ENCODE measurements at places on chromosomes 1 and 21. TPM values are rescaled to one million over a fixed set of nuclear protein-coding genes. Genes with fewer than 3 reads are reported as not detected.

- no peak for DNase-seq
These were observed 20.1 kb downstream of the SLC1A7 start for GRCh38 chr1:53122201-53122885.

DNA sequence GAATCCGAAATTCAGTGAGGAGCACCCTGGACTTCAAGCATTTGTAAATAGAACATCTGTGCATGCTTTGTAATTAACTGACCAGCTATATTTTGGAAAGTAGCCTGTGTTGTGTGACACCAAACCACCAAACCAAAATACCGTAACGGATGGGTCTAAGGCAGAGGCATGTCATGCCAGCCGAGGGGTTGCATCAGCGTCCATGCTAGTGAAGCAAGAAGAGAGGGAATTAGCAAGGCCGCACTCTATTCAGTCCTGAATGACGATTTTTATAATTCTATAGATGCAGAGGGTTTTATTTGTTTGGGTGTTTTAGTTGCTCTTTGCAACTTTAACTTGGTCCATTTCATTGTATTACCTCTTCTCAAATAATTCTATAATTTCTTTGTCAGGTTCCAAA is 116.8 kb upstream of the SMYD2 start:
- DNase-seq, result no peak

DNA sequence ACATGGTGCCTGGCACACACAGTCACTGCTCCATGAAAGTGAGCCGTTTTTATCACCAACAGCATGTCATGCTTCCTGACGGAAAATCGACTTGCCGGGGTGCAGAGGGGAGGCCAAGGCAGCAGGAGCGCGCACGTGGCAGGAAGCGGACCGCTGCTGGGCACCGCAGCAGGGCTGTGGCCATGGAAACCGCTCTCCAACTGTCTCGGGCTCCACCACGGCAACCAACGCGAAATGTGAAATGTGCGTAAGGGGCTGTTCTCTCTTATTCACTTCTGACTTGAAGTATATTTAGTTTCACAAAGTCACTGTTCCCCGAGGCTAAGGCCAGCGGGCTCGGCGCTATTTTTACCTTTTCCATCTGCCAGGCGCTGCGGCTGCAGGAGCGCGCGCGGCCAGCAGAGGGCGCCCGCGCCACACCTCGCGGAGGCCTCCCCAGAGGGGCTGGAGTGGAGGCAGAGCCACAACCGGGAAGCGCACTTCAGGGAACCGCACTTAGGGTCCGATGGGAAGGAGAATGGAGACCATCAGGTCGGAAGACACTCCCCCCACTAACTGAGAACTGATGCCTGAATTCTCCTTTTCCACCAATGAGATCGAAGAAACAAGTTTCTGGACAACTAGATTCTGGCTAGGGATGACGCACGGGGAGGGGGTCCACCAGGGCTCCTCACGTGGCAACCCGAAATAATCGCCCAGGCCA is 19.7 kb downstream of the RCC2 start:
- peak; percentile 30 for DNase-seq

- peak; percentile 19 for DNase-seq
These were observed 19.4 kb downstream of the FYB2 start for GRCh38 chr1:56799605-56800400.

DNA sequence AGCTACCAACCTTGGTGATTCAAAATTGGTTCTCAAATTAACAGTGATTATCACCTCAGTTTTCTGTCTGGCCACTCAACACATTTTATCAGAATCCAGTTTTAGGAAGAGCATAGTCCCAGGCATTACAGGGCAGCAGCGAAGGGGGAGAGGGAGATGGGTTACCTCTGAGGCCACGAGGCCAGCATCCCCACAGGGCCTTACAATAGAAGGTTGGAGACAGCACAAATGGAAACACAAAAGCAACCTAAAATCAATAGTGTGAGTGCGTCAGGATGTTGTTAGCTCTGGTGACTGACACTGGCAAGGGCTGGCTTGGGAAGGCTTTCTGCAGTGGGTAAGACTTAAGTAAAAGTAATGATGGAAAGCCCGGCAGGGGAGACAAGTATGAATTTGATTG is 79.5 kb downstream of the JAK1 start:
- DNase-seq, result no peak

DNA sequence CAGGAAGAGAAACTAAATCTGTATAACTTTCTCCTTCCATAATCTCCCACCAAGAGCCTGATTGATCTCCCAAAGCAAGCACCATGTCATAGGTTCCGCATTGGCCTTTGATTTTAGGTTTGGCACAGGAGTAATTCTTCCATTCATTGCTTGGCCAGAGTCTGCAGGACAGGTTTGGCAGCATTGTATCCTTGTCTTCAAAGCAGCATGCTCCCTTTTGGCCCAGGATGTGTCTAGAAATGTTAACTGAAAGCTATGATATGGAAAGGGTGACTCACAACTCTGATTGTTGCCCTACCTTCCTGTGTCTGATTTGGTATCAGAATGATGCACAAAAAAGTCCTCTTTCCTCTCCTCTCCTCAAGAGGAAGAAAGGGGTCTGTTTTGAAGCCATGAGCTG is 824.3 kb upstream of the PRMT6 start:
- DNase-seq, result no peak

DNA sequence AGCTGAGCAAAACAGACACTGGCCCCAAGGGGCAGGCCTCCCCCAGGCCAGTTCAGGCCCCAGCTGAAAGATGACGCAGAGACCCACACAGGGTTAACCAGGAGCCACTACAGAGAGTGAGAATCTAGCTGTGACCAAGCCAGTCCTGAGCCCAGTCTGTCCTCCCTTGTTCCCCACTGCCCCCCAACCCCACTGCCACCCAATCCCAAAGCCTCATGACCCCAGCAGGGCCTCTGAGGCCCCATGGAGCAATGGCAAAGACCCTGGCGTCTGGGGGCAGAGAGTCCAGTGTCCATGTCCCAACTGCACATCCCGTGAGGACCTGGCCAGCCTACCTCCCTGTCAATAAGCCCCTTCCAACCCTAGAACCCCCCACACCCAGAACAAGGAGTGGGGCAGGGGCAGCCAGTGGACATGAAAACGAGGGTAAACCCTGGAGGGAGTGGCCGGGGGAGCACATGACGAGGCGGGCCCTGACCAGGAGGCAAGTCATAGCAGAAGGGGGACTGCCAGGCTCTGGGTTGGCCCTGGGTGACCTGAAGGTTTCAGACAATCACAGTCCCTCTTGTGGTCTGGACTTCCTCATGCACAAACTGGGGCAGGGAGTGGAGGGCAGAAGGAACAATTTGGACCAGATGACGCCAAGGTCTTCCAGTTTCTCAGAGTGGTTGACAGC is 100.5 kb downstream of the GLIS1 start:
- no peak for DNase-seq

SEMA4A gene
- total RNA-seq, result 3.5 TPM

DNA sequence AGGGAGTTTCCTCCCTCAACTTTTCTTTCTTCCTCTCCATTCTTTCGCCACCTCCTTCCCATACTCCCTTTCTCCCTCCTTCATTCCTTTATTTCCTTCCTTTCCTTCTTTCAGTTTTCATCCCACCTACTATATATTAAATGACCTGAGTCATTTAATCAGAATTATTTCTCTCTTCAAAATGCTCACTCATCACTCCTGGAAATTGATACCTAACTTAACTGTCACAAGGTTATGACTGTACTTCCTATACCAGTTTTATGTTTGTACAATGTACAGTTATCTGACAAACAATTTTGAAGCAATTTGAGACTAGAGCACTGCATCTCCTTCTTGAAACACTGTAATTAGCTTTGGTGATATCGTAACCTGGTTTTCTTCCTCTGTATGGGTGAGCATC is 41.4 kb downstream of the NEXN start:
- no peak for DNase-seq

DNA sequence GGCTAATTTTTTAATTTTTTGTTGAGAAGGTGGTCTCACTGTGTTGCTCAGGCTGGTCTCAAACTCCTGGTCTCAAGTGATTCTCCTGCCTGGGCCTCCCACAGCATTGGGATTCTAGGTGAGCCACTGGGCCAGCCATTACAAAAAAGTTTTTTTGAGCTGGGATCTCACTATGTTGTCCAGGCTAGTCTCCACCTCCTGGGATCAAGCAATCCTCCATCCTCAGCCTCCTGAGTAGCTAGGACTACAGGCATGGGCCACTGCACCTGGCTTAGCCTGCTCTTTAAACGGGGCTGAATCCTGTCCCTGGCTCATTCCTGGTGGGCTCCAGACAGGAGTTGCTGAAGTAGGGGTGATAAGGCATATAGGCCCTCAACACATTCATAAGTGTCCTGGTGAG is 2.5 kb downstream of the TAS1R1 start:
- DNase-seq, result no peak

- peak; percentile 6 for DNase-seq
These were observed 10.6 kb upstream of the LRRC39 start for GRCh38 chr1:100188617-100189016.

DNA sequence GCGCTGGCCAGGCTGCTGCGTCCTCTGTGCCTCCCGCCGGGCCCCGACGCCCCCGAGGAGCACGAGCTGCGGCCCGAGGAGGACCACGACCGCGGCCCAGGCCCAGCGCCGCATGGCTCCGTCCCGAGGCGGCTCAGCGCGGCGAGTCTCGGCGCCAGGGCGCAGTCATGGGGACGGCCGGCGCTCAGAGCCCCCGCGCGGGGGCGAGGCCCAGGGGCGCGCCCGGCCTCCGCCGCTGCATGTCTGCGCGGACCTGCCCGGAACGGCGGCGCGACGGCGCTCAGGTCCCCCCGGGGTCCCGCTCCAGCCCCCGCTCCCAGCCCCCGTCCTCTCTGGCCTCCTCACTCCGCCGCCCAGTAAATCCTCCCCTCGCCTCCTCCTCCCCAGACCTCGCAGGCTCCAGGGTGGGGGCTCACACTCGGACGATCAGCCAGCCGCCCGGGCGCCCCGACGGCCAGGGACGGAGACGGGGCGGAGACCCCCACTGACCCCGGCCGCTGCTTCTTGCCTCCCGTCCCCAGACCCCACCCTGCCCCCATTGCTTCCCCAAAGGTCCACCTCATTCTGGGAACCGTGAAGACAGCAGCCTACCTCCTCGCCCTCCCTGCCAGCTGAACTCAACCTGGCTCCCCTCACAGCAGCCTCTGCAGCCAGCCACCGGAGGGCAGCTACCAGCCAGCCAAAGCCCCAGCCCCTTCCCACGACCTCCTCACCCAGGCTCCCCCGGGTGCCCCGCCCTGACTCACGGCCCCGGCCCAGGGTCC is at the start of gene C1QTNF12:
Gene C1QTNF12 (minus strand): TSS at position 146 of the 764 bp plus-strand sequence. CDS start 32 bp downstream, at position 114.
- DNase-seq, result no peak

ERRFI1 gene
- total RNA-seq, result 38.8 TPM

- peak; percentile 99 for DNase-seq
These were observed 2.1 kb upstream of the S100A2 start for GRCh38 chr1:153567621-153568366.

DUSP23 gene
- 30.6 TPM for total RNA-seq

- DNase-seq, result no peak
These were observed 85.1 kb downstream of the CAPZB start for GRCh38 chr1:19400192-19400611.

BMP8B gene
- 0.11 TPM for total RNA-seq

- no peak for DNase-seq
These were observed 127.2 kb upstream of the ZC3H12A start for GRCh38 chr1:37347104-37347649.

GRCh38 chr1:209805875-209806760 is at the start of gene IRF6:
Gene IRF6, minus strand, starts transcription at chr1:209806142. Its CDS starts 4,729 bp downstream, at chr1:209801413.
- DNase-seq, result peak; percentile 99

DNA sequence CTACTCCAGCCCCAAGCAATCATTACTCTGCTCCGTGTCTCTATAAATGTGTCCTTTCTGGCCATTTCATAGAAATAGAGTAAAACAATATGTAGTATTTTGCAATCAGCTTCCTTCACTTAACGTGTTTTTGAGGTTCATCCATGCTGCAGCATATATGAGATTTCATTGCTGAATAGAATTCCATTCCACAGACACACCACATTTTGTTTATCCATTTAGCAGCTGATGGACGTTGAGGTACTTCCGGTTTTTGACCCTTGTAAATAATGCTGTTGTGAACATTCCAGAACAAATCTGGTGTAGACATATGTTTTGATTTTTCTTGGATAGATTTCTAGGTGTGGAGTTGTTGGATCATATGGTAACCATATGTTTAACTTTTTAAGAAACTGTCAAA is 30.7 kb downstream of the ADAM30 start:
- DNase-seq, result no peak

GRCh38 chr1:117107364-117107763 is 14.2 kb downstream of the TRIM45 start:
- DNase-seq, result no peak

GRCh38 chr1:156356875-156357534 is 12.0 kb upstream of the RHBG start:
- peak; percentile 61 for DNase-seq

PPIAL4G gene
- total RNA-seq, result not detected

LTN1 gene
- 34.2 TPM for total RNA-seq

GRCh38 chr1:87329526-87330056 is 911 bp downstream of the LMO4 start:
- DNase-seq, result peak; percentile 27

GRCh38 chr21:45277101-45278045 is 10.3 kb downstream of the POFUT2 start:
- no peak for DNase-seq

- no peak for DNase-seq
These were observed 12.4 kb downstream of the LYST start for GRCh38 chr1:235854347-235854746.

GRCh38 chr1:226711976-226712741 is 26.9 kb downstream of the ITPKB start:
- DNase-seq, result no peak

SON gene
- total RNA-seq, result 132 TPM

ATP1A2 gene
- under 0.01 TPM for total RNA-seq

GRCh38 chr1:162284206-162284955 is 92.3 kb downstream of the SPATA46 start:
- no peak for DNase-seq

- no peak for DNase-seq
These were observed 2.0 kb downstream of the SYDE2 start for GRCh38 chr1:85198864-85199263.

DNA sequence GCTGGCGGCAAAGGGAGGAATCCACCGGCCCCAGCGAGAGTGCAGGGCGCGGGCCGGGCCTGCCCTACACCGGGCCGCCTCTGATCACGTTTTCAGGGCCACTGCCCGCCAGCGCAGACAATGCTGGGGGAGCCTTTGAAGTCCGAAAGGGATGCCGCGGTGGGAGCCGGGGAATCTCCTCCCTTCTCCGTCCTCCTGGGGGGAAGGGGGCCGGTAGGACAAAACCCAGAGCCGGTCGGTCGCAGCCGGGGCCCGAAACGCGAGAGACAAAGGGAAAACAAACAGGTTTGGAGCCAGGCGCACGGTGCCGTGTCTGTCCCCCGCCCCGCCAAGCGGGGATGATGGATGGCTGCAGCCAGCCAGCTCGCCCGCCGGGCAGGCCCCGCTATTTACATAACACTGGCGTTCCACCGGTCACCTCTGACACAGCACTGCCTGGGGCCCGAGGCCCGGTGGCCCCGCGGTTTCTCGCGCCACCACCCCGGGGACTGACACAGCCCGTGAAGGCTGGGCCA is 92.0 kb downstream of the CASZ1 start:
- no peak for DNase-seq

CHI3L1 gene
- total RNA-seq, result not detected

SLAMF9 gene
- total RNA-seq, result not detected

- DNase-seq, result no peak
These were observed 45.5 kb upstream of the CCDC27 start for GRCh38 chr1:3706651-3707297.

GPA33 gene
- not detected for total RNA-seq

AHDC1 gene
- total RNA-seq, result 51.8 TPM

- peak; percentile 14 for DNase-seq
These were observed 6.6 kb upstream of the ZNF669 start for GRCh38 chr1:247110627-247111258.

MROH7 gene
- total RNA-seq, result 0.42 TPM

FCER1G gene
- 0.50 TPM for total RNA-seq
